NCI-H1436 (cell line): ENCODE measurements at places on chromosomes 5 and 9.
A peak's percentile ranks its signal among the peaks of the same experiment; 100 is the strongest.

- no peak for DNase-seq
Measured at GRCh38 chr5:1494780-1495524, 28.8 kb downstream of the LPCAT1 start.

DNA sequence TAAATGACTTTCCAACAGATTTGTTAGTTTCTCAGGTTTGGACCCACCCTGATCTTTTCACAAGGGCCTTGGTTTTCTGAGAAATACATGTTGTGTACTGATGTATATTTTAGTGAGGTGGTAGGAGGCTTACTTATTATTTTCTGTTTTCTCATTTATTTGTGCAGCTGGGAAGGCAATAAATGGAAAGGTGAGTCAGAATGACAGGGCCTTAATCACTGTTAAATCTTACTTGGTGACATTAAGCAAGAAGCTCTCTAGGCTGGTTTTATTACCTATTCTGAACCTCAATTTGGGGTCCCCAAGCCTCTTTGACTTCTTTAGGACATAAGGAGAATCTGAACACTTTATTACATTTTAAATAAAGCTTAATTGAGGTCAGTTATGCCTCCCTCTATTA, 214.0 kb upstream of the DAB2 start:
- no peak for DNase-seq

DNA sequence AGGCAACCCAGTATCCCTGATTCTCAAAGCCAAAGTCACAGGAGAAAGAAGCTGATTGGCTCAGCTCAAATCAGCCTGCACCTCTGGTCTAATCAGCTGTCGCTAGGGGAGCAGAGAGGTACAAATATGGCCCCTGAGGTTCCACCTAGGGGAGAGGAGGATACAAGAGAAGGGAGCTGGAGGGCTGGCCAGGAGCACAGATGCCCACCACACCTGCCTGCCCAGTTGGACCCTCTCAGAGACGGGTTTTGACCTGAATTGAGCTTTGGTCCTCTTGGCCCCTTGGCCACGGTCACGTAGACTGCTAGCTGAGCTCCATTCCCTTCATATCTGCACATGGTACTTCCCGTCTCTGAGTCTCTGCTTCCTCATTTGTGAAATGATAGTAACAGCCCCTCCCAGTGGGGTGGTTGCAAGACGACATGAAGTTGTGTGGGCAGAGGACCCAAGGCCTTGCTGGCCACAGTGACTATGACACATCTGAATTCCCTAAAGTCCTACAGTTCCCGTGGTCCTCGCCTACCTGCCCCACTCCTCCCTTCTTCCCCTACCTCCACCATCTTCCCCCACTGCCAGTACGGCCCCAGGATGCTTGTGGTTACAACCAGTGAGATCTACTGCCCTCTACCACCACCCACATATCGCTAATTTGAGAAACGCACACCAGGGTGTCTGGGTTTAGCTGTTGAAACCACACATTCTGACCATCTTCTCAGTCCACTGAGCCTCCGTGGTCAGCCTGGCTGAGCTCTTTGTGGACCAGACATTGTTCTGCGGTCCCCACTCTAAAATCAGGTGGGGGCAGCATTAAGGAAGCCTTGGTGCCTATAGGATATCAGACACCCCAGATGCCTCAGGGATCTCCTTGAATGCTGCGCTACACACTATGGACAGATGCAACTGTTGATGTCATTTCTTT, 60.3 kb upstream of the NEK6 start:
- no peak for DNase-seq

DNA sequence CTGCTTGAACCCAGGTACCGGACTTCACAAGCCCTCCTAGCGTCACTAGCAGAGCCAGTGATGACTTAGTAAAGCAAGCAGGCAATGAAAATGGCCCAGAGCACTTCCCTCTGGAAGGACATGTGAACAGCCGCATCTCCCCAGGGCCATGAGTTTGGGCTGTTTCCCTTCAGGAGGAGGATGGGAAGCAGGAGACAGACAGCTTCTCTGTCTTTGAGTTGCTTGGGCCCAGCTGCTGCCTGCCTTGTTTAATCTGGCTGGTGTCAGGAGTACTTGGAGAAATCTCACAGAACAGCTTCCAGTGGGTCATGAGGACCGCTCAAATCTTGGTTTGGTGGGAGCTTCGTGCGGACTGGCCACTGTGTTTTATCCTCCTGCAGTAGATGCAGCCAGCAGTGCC, 25.4 kb upstream of the WWC1 start:
- DNase-seq: no peak

DNA sequence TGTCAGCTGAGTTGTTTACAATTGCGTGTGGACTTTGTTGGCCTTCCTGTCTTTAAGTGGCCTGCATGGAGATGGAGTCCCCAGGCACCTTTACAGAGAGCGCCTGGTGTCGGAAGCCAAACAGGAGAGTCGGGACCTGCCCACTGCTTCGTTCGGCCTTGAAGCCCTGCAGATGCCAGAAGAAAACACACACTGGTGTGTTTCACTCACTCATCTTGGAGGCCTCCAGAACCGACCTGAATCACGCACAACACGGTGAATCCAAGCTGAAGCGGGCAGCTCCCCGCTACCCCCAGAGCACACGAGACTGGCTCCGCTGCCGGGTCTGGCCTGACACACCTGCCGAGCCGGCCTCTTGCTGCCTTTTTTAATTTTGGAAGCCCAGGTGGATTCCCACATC, 419.4 kb upstream of the IRX4 start:
- no peak for DNase-seq

DNA sequence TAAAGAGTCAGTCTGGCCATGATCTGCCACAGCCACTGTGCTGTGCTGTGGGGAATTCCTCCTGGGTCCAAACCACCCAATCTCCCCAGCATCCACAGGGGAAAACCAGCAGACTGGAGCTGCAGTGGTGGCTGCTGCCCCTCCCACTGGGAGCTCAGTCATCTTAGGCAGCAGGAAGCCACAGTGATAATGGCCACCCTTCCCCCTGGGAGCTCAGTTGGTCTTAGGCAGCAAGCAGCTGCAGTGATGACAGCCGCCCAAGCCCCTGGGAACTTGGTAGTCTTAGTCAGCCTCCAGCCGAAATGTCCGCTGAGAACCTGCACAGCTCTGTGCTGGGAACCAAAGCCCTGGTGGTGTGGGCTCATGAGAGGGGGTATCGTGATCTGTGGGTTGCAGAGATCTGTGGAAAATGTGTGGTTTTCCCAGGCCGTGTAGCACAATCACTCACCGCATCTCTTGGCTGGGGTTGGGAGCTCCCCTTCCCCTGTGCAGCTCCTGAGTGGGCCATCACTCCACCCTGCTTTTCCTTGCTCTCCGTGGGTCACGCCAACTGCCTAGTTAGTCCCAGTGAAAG, 38.4 kb upstream of the SMIM15 start:
- peak; percentile 6 for DNase-seq

DNA sequence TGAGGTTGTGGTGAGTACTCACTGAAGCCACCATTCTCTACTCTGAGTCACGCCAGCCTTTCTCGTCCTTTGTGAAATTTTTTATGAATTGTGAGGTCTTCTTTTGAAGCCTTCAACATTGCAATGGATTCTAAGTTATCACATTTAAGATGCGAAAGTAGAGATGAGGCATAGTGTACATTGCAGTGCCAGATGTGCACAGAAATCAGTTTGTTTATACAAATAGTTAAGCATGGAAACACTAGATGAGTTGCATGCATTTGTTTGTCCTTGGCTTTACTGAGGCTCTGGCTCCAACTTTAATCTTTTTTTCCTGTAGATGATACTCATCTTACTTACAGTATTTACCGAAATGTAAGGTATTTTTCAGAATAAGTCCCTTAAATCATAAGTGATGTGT, 453.7 kb upstream of the RIOK2 start:
- no peak for DNase-seq

- DNase-seq: no peak
Measured at GRCh38 chr5:93428868-93429267, 152.2 kb downstream of the NR2F1-AS1 start.

- DNase-seq: no peak
Measured at GRCh38 chr9:123942542-123942941, 12.6 kb upstream of the DENND1A start.

GRCh38 chr5:143886651-143887638, 75.0 kb downstream of the HMHB1 start:
- DNase-seq: peak; percentile 37

GRCh38 chr9:81534138-81534875, 155.0 kb downstream of the TLE1 start:
- DNase-seq: no peak

DNA sequence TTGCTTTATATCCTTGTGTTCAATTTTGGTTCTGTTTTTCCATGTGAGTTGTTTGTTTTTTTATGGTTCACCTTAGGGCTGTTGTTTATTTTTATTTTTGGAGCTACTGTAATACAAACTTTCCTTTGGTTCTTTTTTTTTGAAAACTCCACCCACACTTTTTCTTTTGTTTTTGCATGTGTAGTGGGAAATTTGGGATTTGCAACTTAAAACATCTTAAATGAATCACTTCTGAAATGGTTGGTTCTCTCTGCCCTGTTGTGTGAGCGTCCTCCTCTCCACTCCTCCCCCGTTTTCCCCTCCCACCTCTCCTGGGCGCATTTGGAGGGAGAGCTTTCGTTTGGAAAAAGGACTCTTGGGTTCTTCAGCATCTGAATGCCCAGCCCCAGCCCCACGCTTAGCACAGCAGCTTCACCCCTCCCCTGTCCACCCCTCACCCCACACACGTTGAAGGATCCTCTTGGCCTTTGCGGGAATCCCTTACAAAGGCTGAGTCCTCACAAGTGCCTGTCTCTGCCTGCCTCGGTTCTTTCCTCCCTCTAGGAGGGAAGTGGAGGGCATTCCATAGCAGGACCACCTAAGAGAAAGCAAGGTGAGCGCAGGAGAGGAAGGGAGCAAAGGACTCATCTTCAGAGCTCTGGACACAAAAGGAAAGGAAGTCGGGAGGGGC, 67.2 kb downstream of the DMRT1 start:
- no peak for DNase-seq

DNA sequence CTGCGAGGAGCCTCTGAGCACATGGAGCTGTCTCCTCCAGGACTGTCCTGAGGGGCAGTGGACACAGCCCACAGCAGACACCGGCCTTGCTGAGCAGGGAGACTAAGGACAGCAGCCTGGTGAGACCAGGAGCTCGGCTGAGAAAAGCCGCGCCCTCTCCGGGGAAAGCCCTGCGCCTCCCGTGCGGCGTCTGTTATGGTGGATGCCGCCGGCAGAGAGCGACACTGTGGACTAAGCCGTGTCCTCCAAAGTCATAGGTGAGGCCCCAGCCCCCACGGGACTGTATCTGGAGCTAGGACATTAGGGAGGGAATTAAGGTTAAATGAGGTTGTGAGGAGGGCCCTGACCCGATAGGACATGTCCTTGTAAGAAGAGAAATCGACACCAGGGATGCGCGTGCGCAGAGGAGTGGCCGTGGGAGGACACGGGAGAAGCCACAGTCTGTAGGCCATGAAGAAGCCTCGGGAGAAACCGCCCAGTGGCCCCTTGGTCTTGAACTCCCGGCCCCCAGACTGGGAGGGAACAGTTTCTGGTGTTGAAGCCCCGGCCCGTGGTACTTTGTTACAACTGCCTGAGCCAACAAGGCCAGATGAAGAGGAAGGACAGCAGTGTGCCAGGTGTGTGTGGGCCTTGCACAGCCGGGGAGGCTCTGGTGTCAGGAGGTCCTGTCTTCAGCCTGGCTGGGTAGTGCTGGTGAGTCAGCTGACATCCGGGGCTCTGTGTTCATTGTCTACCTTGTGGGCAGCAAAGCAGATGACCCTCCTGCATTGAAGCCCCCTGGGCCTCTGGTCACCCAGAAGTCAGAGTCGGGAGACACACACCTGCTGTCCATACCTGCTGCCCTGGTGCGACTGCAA, 22.1 kb downstream of the MRPL36 start:
- DNase-seq: no peak

DNA sequence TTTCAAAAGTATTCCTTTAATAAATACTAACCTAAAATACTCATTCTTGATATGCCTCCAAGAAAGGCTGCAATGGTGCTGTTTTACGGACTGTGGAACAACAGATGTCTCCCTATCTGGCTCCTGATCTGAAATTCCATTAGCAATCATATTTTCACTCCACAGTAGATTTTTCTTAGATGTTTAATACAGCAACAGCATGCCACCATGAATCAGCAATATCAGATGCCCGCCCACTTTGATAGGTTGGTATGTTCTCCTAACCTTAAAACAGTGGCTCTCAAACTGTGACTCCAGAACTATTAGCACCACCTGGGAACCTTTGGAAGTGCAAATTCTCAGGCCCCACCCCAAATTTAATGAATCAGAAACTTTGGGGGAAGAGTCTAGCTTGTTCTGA, 110.2 kb downstream of the MLLT3 start:
- DNase-seq: no peak

DNA sequence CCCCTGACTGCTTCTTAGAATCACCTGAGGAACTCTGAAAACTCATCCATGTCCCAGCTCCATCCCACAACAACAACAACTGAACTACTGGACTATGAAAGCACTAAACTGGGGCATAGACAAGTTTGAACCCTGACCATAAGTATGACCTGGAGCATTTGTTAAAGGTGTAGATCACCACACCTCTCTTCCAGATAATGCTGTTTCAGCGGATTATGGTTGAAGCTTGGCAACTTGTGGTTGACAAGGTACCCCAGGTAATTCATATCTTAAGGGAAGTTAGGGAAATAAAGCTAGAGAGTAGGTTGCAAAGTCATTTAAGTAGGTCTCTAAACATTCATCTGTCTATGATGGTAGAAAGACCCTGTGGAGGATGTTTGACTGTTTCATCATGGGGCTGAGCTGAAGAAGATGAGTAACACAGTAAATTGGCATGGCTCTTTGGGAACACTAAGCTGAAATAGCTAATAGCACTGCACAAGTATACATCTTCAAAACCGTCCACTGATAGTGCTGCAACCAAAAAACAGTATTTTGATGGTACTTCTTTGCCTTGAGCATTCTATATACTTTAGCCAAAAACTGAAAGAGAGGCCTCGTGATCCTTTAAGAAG, 80.2 kb downstream of the TMEM174 start:
- no peak for DNase-seq

- DNase-seq: no peak
Measured at GRCh38 chr9:133380734-133381133, 4.6 kb downstream of the STKLD1 start.

DNA sequence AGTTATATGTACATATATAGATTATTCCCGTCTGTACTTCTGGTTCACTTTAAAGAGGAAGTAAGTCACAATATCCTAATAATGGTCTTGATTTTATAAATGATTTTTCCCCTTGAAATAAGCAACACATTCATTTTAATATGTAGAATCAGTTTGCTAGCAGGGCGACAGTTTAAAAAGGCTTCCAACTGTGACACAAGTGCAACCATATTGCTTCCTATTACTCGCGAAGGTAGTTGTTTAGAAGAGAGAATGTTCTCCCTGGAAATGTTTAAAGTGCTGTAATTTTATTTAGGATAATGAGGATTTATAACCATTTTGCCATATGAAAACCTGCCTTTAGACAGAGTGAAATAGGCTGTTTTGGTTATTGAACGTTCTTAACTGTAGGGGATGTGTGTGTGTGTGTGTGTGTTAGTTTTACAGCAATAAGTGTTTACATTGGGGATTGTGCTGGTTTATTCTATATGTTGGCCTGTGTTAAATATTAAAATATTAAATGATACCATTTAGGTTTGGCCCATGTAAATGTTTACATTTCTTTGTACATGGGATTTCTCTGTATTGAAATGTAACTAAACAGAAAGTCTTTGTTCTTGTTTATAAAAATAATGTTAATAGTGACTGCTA, 138.3 kb downstream of the PBX3 start:
- no peak for DNase-seq

GRCh38 chr9:10232352-10232930, 380.4 kb downstream of the PTPRD start:
- DNase-seq: no peak
